ENCODE measurements at places on chromosomes 12 and 14. TPM values are rescaled to one million over a fixed set of nuclear protein-coding genes. Genes with fewer than 3 reads are reported as not detected.

Gene NOVA1
- total RNA-seq = 0.72 TPM

Gene STON2
- 89.4 TPM for total RNA-seq

Gene RNASE2
- not detected for total RNA-seq

Gene SERPINA9
- total RNA-seq = not detected

Gene CD63
- total RNA-seq = 965 TPM

Gene KLRC3
- not detected for total RNA-seq

Gene RPL10L
- not detected for total RNA-seq

Gene TCL1A
- not detected for total RNA-seq

Gene MSI1
- not detected for total RNA-seq

All from tracheal epithelial cell (primary cell).